ENCODE measurements at places on chromosomes 1 and 21. TPM values are rescaled to one million over a fixed set of nuclear protein-coding genes. Genes with fewer than 3 reads are reported as not detected.

Gene GBP3
- total RNA-seq, result 0.31 TPM

Gene RBP7
- not detected for total RNA-seq

Gene TFF2
- total RNA-seq, result not detected

Gene CYP2J2
- 0.94 TPM for total RNA-seq

Gene WDR64
- not detected for total RNA-seq

All from parietal lobe (tissue), 2 donors.